Left ventricle myocardium inferior (tissue), 1 donor: ENCODE measurements at places on chromosomes 12 and 14. TPM values are rescaled to one million over a fixed set of nuclear protein-coding genes. Genes with fewer than 3 reads are reported as not detected.

- H3K4me3 ChIP-seq, result peak overlapping the region; percentile 93
- H3K27me3 ChIP-seq, result no peaks in the 10 kb centered on the region
- H3K27ac ChIP-seq, result peak overlapping the region; percentile 95
- peaks cover 55% of the 10 kb centered on the region for H3K4me1 ChIP-seq
- no peak for DNase-seq
- peaks cover 9% of the 10 kb centered on the region for H3K36me3 ChIP-seq
Measured at GRCh38 chr12:95790917-95791849, 619 bp upstream of the NTN4 start.

Gene TAS2R14
- 0.58 TPM for total RNA-seq

Gene PACS2
- 64.0 TPM for total RNA-seq

DNA sequence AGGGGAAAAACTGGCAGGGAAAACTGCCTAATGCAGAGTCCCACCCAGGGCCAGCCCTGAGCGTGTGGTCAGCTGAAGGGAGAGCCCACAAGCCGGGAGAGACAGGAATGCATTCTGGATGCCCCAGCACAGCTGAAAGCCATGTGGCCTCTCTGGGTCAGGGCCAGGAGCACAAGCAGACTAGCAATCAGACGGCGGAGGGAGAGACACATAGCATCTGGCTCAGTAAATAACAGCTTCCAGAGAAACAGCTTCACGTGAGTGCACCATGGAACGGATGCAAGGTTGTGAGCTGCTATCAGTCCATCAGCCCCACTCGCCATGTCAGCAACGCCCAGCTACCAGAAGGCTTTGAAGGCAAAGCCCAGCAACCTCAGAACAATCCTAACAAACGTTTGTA is 28.2 kb upstream of the TMEM106C start:
- peaks cover 29% of the 10 kb centered on the region for H3K4me1 ChIP-seq
- H3K36me3 ChIP-seq, result no peaks in the 10 kb centered on the region
- peak overlapping the region; percentile 43 for H3K27ac ChIP-seq

- DNase-seq, result no peak
- H3K27ac ChIP-seq, result peak overlapping the region; percentile 2
- H3K4me1 ChIP-seq, result peaks cover 44% of the 10 kb centered on the region
- H3K4me3 ChIP-seq, result no peak overlapping the region
- H3K36me3 ChIP-seq, result no peaks in the 10 kb centered on the region
- H3K27me3 ChIP-seq, result peaks cover 2% of the 10 kb centered on the region
Measured at GRCh38 chr14:54366736-54367735, 29.8 kb upstream of the CDKN3 start.

GRCh38 chr12:46887870-46888269 is 62.1 kb upstream of the SLC38A4 start:
- H3K4me3 ChIP-seq, result no peak overlapping the region
- peaks cover 6% of the 10 kb centered on the region for H3K4me1 ChIP-seq
- H3K36me3 ChIP-seq, result no peaks in the 10 kb centered on the region
- no peaks in the 10 kb centered on the region for H3K27me3 ChIP-seq

- no peak for DNase-seq
- no peaks in the 10 kb centered on the region for H3K36me3 ChIP-seq
- peaks cover 28% of the 10 kb centered on the region for H3K27me3 ChIP-seq
- no peak overlapping the region for H3K27ac ChIP-seq
- H3K4me3 ChIP-seq, result no peak overlapping the region
- H3K4me1 ChIP-seq, result no peaks in the 10 kb centered on the region
Measured at GRCh38 chr12:103657331-103657730, 70.3 kb downstream of the STAB2 start.

Gene TPPP2
- total RNA-seq, result 1.6 TPM

GRCh38 chr14:89266754-89267153 is 150.3 kb downstream of the FOXN3 start:
- no peak overlapping the region for H3K4me3 ChIP-seq
- no peak for DNase-seq
- H3K4me1 ChIP-seq, result peaks cover 90% of the 10 kb centered on the region
- H3K27ac ChIP-seq, result no peak overlapping the region
- no peaks in the 10 kb centered on the region for H3K27me3 ChIP-seq
